ENCODE measurements at places on chromosomes 11 and 22.

DNA sequence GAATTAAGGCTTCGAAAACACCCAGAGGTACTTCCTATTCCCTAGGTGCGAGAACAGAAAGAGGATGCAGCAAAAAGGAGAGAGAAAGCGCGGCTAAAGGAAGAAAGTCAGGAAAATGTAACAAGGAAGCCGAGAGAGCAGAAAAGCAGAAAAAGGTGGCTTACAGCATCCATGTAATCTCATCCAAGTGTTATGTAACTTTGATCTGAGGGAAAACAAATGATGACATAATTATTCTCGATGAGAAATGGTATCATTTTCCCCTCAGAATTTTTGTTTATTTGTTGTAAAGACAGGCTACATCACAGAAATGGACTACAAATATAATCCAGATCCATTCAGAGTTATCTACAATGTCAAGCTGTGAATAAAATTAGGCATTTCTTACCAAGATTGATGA, 69.1 kb upstream of the APOA1 start:
- no peak for DNase-seq

GRCh38 chr11:65114538-65115171, 2.8 kb downstream of the ZNHIT2 start:
- DNase-seq, result no peak

DNA sequence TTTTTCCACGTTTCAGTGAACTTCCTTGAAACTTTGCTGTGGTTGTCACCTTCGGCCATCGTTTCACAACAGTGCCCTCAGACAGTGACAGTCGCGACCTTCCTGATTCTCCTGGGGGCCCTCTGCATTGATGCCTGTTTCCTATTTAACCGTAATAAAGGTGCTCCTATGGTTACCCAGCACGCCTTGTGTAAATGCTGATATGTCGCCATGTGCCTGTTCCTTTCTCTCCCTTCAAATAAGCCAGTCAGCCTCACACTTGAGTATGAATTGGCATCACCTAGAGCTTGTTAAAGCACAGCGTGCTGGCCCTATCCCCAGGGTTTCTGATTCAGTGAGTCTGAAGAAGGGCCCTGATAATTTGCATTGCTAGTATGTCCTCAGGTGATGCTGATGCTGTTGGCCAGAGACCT, 104.8 kb downstream of the MICAL2 start:
- no peak for DNase-seq

- peak; percentile 20 for DNase-seq
These were observed 13.4 kb downstream of the VWCE start for GRCh38 chr11:61281581-61282250.

- DNase-seq, result no peak
These were observed 1.1 kb upstream of the DBX1 start for GRCh38 chr11:20161230-20161918.
